ENCODE measurements at places on chromosomes 11 and 22.

GRCh38 chr11:39571081-39571480 is 1888.4 kb downstream of the LRRC4C start:
- no peak for DNase-seq

DNA sequence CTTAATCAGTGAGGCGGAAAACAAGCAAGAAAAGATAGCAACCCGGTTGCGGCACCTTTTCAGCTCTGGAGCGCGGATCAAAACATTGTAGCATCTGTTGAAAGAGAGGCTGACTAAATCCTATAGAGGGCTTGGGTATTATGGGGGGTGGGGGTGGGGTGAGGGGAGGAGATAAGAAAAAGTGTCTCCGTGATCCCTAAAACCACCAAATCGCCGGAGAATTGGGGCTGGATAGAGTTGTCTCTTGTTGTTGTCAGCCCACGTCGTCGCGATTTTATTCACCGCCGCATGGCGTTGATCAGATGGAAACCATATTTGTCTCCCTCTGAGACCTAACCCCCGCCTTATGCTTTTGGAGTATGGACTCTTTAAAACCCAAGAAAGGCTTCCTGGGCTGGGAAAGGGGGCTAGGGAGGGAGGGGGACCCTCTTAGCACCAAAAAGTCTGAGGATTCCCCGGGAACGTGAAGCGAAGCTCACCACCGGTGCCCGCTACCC is 13.0 kb downstream of the PAX6 start:
- no peak for DNase-seq

DNA sequence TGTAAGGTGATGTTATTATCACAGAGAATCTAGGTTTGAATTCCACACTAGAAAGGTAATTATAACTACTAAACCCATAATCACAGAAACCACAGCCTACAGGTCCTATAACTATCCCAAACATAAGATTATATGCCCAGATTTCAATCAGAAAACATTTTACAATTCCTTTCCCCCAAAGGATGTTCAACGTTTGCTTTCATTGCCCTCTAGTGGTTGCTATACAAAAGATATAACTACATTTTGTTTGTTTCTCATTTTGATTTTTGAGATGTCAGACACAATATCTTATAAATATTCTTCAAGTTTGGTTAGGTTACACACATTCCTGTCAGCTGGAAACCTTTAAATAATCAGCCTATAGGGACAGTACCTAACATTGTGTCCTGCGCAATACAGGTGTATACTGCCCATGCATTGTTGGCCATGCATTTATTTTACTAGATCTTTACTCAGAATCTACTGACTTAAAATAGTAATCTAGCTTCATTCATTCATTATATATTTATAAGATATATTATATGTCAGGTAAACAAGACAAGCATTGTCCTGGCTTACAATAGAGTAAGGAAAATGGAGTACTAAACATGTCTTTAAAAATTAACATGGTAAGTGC is 530.5 kb upstream of the CCDC90B start:
- no peak for DNase-seq

- DNase-seq = no peak
Observed at GRCh38 chr11:64469288-64469687, 110.3 kb downstream of the RPS6KA4 start.

GRCh38 chr11:61528114-61528513 is 19.6 kb downstream of the LRRC10B start:
- DNase-seq = no peak

DNA sequence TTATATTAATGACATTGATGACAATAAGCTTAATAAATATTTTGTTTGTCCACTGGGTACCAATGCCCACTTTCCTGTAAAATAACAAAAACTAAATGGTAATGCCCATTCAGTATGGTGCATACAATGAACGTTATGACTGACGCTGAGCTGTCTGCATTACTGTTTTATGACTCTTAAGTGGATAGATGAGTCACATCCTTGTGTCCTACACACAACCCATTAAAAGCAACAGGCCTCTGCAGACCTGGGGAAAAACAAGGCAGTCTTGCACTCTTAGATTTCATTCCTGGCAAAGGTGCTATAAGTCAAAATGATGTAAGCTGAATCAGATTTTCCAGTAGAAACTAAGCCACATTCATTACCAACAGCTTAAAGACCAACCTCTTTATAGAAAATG is 176.3 kb upstream of the TMEM45B start:
- DNase-seq = no peak

GRCh38 chr11:133746663-133747306 is 98.5 kb downstream of the SPATA19 start:
- DNase-seq = no peak

DNA sequence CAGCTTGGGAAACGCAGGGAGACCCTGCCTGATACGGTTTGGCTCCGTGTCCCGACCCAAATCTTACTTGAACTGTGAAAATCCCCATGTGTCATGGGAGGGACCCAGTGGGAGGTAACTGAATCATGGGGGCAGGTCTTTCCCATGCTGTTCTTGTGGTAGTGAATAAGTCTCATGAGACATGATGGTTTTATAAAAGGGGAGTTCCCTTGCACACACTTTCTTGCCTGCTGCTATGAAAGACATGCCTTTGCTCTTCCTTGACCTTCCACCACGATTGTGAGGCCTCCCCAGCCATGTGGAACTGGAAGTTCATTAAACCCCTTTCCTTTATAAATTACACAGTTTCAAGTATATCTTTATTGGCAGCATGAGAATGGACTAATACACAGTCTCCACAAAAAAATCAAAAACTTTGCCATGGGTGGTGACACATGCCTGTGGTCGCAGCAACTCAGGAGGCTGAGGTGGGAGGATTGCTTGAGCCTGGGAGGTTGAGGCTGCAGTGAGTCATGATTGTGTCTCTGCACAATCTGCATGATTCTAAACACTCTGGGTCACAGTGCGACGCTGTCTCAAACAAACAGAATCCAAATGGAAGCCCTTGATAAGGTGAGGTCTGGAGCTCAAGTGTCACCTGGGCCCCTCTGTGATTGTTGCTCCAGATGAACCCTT is 34.9 kb downstream of the SYN3 start:
- no peak for DNase-seq

- DNase-seq = no peak
Observed at GRCh38 chr22:29932136-29932535, 49.2 kb downstream of the MTMR3 start.

DNA sequence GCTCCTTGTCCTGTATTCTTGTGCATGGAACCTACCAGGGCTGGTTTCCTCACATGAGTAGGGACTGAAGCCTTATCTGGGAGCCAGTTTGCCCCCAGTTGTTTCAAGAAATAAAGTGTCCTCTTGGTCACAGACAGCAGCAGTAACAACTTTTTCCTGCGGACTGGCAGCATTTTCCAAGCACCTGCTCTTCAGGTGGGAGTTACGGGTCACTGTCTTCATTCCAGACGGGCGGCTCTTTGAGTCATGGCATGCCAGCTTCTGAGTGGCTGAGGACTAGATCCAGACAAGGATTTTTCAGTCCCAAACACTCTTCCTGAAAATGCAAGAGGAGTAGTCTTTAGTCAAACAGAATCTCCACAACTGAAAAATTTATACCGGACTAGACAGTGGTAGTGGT is 2.7 kb upstream of the CD44 start:
- DNase-seq = no peak

DNA sequence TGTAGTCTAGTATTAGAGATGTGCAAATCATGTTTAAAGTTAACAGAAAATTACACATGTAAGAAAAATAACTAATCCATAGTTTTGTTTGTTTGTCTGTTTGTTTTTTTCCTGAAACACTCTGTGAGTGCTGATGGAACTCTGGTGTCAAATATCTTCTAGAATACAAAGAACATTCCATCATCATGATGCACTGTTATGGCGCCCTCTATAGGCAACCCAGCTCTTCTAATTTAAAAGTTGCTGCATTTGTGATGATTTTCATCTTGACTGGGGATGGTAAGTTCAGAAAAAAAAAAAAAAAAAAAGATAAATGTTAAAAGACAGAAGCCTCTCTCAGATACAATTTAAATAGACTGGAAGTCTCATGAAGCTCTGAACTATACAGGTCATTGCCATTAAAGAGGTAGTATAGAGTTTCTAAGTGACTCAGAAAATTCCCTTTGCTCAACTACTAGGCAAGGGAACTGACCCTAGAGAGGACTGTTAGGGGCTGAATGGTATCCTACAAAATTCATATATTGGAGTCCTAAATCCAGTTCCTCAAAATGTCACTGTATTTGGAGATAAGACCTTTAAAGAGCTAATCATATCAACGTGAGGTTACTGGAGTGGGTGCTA is 597.2 kb upstream of the ANO3 start:
- DNase-seq = no peak

DNA sequence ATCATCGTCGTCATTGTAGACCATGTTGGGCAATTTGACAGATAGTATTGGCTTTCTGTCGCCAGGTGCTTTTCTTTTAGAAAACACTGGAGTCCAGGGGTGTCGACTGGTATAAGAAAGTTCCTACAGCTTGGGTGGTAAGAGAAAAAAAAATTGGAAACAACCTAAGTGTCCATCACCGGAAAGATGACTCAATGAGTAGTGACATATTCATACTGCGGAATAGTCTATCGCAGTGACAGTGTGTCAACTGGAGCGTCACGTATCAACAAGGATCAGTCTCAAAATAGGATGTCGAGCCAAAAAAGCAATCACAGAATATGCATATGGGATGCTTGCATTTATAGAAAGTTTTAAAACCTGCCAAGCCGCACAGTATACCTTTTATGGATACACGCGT is 157.6 kb downstream of the MN1 start:
- DNase-seq = no peak

DNA sequence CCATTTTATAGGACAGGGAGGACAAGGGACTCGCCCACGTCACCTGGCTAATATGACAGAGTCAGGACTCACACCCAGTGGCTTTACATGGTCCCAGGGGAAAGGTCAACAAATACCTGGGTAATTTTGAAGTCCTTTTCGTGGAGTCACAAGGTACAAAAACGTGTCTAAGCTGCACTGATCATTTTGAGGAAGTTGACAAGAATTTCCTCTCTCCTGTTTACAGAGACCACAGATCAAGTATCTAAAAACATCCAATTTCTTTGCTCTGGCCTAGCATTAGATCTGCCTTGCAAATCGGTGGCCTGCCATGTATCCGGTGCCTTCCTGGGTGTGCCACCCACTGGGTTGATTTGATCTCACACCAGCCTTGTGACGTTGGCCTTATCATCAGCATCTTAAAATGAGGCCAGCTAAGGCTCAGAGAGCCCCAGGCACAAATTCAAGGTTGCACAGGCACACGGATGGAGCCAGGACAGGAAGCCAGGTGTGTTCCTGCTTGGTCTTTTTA is 17.6 kb downstream of the GDPD5 start:
- no peak for DNase-seq

DNA sequence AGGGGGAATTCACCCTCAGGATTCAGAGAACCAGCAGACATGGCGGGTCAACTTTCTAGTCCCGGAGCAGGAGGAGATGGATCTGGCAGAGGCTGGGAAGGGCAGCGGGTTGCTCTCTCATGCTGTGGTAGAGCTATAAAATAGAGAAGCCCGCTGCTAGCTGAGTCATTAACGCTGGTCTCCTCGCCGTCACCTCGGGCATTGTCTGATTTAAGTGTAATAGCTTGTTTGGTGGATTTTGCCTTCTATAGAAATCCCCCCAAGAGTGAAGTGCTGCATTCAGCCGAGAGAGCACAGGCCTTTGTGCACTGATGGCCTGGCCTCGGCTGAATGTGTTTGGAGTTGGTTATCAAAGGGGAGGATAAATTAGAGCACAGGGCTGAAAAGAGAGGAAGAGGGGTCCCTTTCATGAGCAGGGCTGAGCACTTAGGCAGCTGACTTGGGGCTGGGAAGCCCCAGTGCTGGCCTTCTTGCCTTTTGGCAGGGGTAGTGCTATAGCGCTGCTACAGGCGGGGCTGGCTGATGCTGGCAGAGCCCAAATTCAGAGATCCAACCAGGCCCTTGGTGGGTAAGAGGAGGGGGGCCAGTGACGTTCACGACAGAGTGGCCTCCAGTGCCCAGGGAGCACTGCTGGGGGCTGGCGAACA is 161.1 kb upstream of the CADM1 start:
- DNase-seq = no peak

GRCh38 chr11:125948278-125949051 is 2.6 kb downstream of the VSIG10L2 start:
- no peak for DNase-seq

GRCh38 chr22:39138357-39138997 is 14.0 kb downstream of the CBX7 start:
- no peak for DNase-seq

DNA sequence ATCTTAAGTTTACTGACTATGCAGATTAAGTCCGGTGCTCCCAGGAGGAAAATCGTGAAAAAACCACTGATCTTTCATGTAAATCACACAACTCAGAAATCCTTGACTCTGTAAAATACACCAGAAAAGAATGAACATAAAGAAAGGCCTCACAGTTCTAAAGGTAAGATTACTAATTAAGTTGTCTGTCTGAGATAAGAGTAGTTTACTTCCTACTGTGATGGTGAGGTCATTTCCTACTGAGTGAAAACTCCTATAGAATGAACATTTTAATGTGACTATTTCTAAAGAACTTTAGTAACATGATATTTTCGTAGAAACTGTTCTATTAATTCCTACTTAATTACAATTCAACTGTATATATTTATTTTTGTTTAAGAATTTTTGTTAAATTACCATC is 774.4 kb upstream of the CHORDC1 start:
- no peak for DNase-seq

DNA sequence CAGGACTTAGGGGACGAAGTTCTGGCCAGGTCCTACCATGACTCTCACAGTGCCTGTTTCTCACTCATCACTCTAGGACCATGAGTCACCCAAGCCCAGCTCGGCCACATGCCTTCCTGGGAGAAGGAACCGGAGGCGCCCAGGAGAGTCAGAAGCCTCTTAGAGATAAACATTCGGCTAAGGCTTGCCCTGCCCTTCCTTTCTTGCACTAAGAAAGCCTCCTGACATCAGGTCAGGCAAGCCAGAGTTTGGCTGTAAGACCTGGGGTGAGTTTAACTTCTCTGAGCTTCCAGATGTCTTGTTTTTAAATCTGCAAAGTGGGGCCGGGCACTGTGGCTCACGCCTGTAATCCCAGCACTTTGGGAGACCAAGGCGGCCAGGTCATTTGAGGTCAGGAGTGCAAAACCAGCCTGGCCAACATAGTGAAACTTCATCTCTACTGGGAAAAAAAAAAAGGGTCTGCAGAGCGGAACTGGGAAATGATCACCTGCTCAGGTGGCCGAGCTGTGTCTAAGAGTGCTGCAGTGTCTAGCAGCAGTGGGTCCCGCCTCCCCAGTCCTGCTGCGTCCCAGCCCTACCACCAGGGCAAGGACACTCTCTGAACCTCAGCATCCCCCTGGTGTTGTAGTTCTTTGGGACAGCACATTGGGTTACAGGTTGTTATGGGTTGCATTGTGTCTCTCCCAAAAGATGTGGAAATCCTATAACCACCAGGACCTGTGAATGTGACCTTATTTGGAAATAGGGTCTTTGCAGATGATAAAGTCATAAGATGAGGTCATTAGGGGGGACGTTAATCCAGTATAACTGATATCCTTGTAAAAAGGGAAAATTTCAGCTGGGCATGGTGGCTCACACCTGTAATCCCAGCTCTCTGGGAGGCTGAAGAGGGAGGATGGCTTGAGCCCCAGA is 1.8 kb upstream of the CARS1 start:
- DNase-seq = no peak

DNA sequence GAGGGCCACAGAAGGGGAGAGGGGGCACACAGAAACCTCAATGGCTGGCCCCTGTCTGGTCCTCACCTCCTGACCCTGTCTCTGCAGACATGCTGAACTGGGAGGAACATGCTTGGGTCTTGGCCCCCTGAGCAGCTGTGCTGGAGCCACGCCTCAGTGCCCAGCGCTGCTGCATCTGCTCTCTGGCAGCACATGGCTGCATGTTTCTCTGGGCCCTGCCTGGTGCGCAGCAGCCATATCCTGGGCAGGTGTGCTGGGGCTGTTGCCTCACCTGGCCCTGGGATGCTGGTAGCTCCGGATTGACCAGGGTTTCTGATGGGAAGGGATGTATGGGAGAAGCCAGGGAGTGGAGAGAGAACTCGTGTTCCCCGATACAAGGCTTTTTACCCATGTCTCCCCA is 248.0 kb downstream of the ST3GAL4 start:
- DNase-seq = no peak
